Foreskin fibroblast (primary cell): ENCODE measurements at places on chromosomes 11 and 22.
A peak's percentile ranks its signal among the peaks of the same experiment; 100 is the strongest.

DNA sequence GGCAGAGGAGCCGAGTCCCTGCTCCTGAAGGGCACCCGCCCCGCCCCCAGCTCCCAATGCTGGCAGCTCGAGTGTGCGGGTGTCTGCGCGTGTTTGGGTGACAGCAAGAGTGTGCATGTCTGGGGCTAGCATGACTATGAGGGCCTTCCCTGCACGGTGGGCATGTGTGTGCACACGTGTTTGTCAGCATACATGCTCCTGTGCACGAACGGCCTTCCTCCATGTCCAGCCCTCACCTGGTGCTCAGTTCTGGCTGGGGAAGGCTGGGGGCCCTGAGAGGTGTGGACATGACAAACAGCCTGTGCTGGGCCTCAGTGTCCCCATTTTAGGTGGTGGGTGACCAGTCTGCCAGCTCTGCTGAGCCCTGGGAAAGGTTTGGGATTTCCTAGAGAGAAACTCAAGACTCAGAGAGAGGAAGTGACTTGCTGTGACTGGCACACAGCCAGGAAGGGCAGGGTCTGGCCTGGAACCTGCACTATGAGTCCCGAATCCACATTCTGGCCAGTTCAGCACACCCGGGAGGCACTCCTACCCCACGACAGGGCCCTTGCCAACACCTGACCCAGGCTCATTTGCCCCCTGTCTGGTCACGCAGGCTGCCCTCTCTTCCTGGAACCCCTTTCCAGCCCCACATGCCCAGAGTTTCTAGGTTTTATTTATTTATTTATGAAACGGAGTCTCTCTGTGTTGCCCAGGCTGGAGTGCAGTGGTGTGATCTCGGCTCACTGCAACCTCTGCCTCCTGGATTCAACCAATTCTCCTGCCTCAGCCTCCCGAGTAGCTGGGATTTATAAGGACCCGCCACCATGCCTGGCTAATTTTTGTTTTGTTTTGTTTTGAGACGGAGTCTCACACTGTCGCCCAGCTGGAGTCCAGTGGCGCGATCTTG is 3.3 kb upstream of the SHISA8 start:
- DNase-seq = peak; percentile 74

GRCh38 chr11:70493891-70494290 is 95.6 kb downstream of the CTTN start:
- no peak for DNase-seq

DNA sequence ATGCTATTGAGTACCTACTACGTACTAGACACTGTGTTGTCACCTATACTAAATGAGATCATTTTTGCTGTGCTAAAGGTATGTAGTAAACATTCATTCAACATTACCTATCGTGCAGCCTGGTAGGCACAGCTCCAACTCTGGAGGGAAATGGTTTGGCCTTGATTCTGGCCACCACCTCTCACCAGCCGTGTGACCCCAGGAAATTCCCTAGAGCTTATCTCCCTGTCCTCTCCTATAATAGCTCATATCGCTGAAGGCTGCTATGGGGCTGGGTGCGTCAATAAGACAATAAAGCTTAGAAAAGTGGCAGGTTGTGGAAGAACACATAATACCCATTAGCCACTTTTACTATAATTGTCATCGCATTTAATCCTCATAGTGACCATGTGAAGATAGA is 107.5 kb downstream of the MYO18B start:
- DNase-seq = no peak

DNA sequence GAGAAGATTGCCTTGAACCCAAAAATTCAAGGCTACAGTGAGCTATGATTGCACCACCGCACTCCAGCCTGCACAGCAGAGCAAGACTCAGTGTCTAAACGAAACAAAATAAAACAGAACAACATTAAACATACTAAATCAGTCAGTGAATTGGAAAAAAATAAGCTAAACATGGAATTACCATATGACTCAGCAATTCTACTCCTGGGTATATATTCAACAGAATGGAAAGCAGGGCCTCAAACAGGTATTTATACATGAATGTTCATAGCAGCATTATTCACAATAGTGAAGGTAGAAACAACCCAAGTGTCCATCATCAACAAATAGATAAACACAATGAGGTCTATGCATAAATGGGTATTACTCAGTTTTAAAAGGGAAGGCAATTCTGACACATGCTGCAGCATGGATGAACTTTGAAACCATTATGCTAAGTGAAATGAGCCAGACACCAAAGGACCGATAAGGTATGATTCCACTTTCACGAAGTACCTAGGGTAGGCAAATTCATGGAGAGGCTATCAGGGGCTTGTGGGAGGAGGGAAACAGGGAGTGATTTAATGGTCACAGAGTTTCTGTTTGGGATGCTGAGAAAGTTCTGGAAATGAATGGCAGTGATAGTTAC is 15.5 kb downstream of the NTM start:
- no peak for DNase-seq

DNA sequence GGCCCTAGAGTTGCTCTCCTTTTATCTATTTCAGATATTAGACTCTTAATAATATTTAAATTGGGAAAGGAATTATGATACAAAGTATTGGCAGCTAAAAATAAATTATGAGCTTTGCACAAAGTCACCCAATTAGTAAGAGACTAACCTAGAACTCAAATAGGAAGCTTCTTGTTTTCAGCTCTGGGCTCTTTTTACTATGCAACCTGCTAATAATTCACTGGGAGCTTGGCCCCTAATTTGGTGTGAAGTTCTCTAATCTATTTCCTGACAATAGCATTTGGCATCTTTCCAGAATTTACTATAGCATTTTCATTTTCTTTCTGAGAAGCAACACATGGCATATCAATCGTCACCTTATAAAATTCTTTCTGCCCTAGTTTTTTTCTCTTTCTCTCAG is 727.7 kb upstream of the ANO5 start:
- no peak for DNase-seq

DNA sequence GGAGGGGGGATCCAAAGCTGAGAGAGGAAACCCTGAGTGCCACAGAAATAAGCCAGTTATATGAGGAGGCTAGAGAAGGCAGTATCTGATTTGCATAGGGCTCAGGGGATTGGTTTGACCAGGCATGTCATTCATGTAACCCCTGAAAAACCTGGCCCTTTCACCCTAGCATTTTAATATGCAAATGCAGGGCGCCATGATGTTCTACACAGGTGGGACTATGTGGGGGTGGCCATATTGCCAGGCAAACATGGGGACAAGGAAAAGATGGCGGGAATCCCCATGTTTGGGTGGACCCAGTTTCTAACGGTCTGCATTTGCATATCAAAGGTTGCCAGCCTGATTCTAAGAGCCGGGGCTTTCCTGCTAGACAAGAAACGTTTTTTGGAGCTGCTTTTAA is 27.2 kb downstream of the CSF2RB start:
- no peak for DNase-seq

- DNase-seq = no peak
These were observed 137.6 kb downstream of the MAML2 start for GRCh38 chr11:96205460-96205809.

GRCh38 chr11:130389335-130389935 is 39.0 kb downstream of the ADAMTS8 start:
- no peak for DNase-seq

DNA sequence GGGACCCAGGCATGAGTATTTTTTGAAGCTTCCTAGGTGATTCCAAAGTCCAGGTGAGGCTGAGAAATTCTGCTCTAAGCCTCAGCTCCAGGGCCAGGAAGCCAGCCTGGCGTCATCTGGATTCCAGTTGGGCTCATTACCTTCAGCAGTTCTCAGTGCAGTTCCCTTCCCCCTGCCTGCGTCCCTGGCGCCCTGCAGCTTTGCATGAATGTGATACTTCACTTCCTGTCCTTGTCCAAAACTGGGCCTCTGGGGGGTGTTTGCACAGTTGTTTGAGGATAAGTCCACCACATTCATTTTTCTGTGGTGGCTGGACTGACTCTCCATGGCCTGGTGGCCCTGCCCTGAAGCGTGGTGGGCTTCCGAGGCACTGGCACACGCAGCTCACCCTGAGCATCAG is 98.1 kb downstream of the TENM4 start:
- no peak for DNase-seq

DNA sequence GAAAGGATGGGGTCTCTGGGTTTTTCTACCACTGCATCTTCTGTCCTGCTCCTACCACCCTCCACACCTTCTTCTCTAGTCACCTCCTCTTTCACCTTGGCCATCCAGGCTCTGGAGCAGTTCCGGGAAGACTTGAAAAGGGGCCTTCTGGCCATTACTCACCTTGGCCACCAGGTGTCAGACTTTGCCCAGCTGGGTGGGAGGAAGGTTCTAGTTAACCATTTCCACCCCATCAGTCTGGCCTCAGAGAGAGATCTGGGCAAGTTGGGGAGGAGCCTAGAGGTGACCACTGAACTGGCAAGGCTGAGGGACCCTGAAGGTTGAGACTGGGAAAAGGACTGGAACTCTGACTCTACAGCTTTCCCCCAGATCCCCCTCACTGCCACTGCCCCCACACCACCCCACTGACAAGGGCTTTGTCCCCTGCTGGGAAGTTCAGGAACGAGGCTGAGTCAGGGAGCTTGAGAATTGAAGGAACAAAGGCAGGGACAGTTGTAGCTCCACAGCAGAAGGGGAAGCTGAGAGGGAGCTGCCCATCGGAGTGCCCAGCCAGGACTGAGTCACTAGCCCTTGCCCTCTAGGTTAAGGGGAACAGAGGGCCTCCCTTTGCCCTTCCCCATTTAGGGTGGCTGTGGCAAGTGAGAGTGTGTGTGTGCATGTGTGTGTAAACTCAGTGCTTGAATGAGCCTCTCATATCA is 3.7 kb upstream of the POLD4 start:
- peak; percentile 75 for DNase-seq

- DNase-seq = no peak
These were observed 18.6 kb downstream of the CCDC73 start for GRCh38 chr11:32775908-32776307.

- DNase-seq = no peak
These were observed 34.3 kb downstream of the GUCY1A2 start for GRCh38 chr11:106983991-106984390.

- DNase-seq = no peak
These were observed 68.6 kb downstream of the LRP5 start for GRCh38 chr11:68380786-68381622.

- DNase-seq = peak; percentile 27
These were observed 377.2 kb downstream of the MN1 start for GRCh38 chr22:27424319-27424718.

DNA sequence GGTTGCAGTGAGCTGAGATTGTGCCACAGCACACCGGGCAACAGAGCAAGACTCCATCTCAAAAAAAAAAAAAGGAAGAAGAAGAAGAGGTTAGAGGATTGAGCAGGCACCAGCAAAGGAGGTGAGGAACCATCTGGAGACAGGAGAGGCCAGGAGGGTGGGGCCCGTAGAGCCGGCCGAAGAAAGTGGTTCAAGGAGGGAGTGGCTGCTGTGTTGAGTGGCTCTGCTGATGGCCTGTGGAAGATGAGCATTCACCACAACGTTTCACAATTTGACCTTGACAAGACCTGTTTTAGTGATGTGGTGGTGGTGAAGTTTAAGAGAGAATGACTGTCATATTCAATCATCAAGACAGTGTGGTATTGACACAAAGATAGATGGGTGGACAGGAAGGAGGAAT is 6.8 kb upstream of the CTSD start:
- DNase-seq = no peak

DNA sequence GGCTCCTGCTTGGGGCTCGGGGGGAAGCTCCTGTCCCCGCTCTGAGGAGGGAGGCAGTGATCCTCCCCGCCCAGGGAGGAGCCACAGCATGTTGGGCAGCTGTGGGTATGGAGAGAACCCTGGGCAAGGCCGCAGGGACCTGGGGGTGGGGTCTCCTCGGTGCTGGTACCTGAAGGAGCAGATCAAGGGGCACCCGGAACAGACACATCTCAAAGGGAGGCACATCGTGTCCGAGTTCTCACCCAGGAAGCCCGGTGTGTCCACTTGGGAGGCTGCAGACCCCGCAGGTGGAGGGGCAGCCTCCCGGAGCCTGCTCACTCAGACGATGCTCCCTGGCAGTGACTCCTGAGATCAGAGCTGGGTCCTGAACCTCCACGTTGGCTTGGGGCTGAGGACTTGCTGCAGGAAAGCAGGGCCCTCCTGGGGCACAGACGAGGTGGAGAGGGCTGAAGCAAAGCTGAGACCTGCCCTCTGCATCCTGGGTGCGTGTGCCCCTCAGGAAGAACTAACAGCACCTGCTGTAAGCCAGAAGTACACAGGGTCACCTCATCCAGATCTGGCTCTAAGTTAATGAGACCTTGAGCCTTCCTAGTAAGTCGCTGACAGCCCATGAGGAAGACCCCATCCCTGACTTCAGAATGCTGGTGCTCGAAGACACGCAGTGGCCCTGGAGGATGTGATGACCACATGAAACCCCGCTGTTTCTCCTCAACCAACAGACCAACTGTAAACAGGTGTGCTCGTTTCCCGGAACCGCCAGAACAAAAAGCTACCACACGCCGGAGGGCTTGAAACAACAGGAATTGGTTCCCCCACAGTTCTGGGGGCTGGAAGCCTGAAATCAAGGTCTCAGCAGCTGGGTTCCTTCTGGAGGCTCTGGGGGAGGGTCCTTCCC is 5.9 kb upstream of the OSBPL5 start:
- no peak for DNase-seq

GRCh38 chr22:50467773-50468440 is 6.9 kb downstream of the SBF1 start:
- DNase-seq = no peak

GRCh38 chr11:92082652-92083051 is 142.0 kb upstream of the FAT3 start:
- DNase-seq = no peak

DNA sequence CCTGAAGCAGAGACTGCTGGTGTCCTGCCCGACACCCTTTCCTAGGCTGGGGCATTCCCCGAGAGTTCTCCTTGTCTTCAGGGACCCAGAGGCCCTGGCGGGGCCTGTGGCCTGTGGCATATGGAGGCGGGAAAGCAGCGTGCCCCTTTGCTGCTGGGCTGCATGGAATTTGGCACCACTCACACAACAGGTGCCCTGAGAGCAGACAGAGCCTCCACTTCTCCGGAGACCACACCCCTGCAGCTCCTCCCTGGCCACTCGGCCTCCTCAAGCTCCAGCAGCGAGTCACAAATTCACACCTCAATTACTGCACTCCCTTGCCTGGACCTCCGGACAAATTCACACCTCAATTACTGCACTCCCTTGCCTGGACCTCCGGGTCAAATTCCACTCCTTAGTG is 1375.2 kb downstream of the TBC1D22A start:
- no peak for DNase-seq

- DNase-seq = no peak
These were observed 25.8 kb downstream of the TNRC6B start for GRCh38 chr22:40203572-40203971.

- no peak for DNase-seq
These were observed 70.9 kb downstream of the SCUBE1 start for GRCh38 chr22:43272301-43272700.

GRCh38 chr11:75155570-75156422 is 4.9 kb downstream of the SLCO2B1 start:
- DNase-seq = no peak

GRCh38 chr22:36368359-36368983 is 19.3 kb downstream of the MYH9 start:
- peak; percentile 77 for DNase-seq

- DNase-seq = no peak
These were observed 75.2 kb downstream of the RTL6 start for GRCh38 chr22:44422746-44423380.
